ENCODE measurements at places on chromosomes 1 and 21. TPM values are rescaled to one million over a fixed set of nuclear protein-coding genes. Genes with fewer than 3 reads are reported as not detected.

DNA sequence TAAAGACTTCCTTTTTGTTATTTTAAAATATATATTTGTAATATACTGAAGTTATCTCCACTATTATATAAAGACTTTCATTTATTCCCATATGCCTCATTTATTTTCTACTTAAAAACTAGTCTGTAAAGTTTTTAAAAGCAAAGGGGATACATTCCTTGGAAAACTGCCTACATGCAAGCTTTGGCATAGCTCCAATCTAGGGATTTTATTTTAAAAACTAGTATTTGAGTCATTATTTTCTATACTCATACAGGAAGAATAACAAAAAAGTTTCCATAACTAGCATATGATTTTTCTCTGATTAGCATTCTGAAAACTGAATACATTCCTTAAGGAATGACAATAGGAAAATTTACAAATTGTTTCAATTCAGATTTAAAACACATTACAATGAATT is 88.9 kb downstream of the COL24A1 start:
- no peak overlapping the region for H3K4me3 ChIP-seq
- no peaks in the 10 kb centered on the region for H3K36me3 ChIP-seq
- DNase-seq: no peak
- no peak overlapping the region for H3K27ac ChIP-seq

DNA sequence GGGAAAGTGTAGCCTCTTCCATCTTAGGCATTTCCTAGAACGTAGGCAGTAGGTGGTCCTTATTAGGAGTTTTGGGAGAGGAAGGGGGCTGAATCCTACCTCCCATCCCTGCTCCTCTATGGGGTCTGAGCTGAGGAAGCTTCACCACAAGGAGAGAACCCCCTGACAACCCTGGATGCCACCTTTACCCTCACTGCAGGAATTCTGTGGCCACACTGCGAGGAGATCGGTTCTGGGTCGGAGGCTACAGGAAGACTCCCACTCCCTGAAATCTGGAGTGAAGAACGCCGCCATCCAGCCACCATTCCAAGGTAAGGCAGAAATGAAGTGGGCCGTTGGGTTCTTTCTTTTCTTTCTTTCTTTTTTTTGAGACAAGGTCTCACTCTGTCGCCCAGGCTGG is 1.5 kb downstream of the MX1 start:
- H3K4me1 ChIP-seq: peaks cover 5% of the 10 kb centered on the region
- no peak overlapping the region for H3K27ac ChIP-seq
- H3K36me3 ChIP-seq: no peaks in the 10 kb centered on the region

GRCh38 chr1:33298623-33299277 is 22.1 kb downstream of the A3GALT2 start:
- peak overlapping the region; percentile 38 for H3K27ac ChIP-seq
- no peak overlapping the region for H3K4me3 ChIP-seq
- peaks cover 34% of the 10 kb centered on the region for H3K36me3 ChIP-seq
- H3K4me1 ChIP-seq: peaks cover 47% of the 10 kb centered on the region
- peak; percentile 82 for DNase-seq

DNA sequence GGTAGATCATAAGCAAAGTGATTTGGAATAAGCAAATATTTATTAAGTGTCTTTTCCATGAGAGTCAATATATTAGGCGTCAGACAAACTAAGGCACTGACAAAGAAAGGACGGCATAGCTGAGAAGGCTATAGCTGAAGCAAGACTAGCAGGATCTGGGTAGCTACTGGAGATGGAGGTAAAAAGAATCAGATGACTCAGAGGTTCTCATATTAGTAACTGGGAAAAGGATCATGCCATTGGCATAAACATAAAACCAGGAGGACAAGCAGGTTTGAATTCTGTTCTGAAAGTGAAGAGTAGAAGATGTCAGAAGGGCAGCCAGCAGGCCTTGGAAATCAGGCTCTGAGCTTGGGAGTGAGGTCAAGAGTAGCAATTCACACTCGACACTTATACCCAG is 531.9 kb downstream of the PTPRC start:
- H3K4me3 ChIP-seq: no peak overlapping the region
- no peak for DNase-seq
- H3K36me3 ChIP-seq: no peaks in the 10 kb centered on the region
- H3K27ac ChIP-seq: no peak overlapping the region

GRCh38 chr1:35030756-35031446 is 844 bp downstream of the ZMYM6 start:
- H3K27ac ChIP-seq: peak overlapping the region; percentile 95
- H3K4me1 ChIP-seq: peaks cover 15% of the 10 kb centered on the region
- H3K27me3 ChIP-seq: no peaks in the 10 kb centered on the region

The COL16A1 gene
- 23.7 TPM for total RNA-seq
